Sigmoid colon (tissue), 7 donors: ENCODE measurements at places on chromosomes 16 and 17. TPM values are rescaled to one million over a fixed set of nuclear protein-coding genes. Genes with fewer than 3 reads are reported as not detected.

DNA sequence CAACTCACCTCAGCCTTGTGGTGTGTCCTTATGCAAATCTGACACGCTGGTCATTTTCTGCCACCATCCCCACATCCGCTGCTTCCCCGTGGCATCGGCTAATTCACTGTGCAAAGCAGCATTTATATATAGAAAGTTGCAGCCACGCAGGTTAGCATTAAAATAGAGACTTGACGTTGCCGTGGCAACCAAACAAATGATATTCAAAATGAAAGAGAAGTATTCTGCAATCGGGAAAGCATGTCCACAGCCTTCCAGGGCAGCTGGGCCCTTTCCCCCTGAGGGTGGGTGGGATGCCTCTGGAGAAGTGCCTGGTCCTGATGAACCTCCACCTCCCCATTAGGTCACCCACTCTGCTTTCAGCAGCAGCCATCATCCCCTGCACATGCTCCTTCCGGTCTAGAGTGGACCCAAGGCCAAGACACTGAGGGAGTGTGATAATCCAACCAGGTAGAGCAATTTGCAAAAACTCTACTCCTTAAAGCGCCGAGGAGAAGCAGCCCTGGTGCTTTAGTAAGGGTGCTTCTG is 138.7 kb downstream of the GAS7 start:
- DNase-seq = no peak

GRCh38 chr16:30112197-30113030 is 923 bp downstream of the GDPD3 start:
- peak; percentile 81 for DNase-seq

GRCh38 chr17:27295945-27296344 is 2.0 kb downstream of the WSB1 start:
- no peak for DNase-seq

DNA sequence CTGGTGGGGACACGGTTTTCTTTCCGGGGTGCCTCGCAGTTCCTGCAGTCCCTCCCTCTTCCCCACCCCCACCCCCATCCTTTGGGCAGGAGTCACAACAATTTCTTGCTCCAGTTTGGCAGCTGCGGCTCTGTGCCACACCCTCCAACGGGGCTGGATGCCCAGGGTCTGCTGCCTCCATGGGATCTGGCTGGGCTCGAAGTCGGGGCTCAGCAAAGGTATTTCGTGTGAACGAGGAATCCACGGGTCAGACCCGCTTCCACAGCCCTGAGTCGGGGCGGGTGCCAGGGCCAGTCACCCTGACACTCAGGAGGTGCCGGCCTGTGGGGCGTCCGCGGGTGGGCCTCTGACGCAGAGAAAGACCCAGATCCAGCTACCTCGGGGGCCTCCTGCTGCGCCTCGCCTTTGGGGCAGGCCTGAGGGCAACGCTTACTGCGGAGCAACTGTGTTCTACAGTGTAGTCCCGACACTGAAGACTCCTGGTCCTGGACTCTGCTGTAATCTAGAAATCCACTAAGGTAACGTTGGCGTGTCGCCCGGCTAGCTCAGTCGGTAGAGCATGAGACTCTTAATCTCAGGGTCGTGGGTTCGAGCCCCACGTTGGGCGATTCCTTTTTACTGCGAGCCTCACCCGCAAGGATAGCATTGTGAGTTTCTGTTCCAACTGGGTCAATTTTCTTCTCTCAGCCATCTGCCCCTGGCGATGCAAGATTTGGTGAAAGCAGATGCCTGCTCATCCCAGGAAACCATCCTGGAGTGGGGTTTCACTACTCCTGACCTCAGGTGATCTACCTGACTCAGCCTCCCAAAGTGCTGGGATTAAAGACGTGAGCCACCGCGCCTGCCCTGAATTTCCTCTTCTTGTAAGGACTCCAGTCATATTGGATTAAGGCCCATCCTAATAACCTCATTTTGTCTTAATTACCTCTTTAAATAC is 12.6 kb upstream of the OR1F1 start:
- peak; percentile 50 for DNase-seq

DNA sequence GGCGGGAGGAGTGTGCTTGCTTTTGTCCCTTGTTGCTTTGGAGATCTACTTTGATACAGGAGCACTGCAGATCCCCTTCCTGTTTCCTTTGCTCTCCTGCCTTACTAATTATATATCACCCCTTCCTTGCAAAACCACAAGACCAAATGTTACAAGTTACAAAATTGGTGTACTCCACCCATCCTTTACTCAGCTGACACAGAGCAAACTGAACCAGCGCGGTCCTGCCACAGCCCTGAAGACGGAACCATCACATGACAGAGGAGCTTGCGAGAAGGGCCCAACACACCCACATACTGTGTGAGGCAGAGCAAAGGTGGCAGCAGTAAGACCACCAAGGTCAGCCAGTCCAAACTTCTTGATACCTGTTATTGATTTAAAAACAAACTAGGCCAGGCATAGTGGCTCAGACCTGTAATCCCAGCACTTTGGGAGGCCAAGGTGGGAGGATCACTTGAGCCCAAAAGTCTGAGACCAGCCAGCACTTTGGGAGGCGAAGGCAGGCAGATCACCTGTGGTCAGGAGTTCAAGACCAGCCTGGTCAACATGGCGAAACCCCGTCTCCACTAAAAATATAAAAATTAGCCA is 33.2 kb downstream of the CYTH1 start:
- peak; percentile 85 for DNase-seq

Gene KCNJ18
- 0.54 TPM for total RNA-seq
